HT1080 (cell line): ENCODE measurements at places on chromosomes 11 and 22. TPM values are rescaled to one million over a fixed set of nuclear protein-coding genes. Genes with fewer than 3 reads are reported as not detected.

GRCh38 chr11:46237248-46238077 is 40.0 kb upstream of the CREB3L1 start:
- peak; percentile 96 for DNase-seq

- DNase-seq, result no peak
These were observed 178.2 kb upstream of the CCDC90B start for GRCh38 chr11:83464160-83464944.

- DNase-seq, result no peak
These were observed 689 bp upstream of the TMEM126A start for GRCh38 chr11:85647078-85647477.

GRCh38 chr22:46891382-46891951 is 129.0 kb downstream of the TBC1D22A start:
- DNase-seq, result no peak

DNA sequence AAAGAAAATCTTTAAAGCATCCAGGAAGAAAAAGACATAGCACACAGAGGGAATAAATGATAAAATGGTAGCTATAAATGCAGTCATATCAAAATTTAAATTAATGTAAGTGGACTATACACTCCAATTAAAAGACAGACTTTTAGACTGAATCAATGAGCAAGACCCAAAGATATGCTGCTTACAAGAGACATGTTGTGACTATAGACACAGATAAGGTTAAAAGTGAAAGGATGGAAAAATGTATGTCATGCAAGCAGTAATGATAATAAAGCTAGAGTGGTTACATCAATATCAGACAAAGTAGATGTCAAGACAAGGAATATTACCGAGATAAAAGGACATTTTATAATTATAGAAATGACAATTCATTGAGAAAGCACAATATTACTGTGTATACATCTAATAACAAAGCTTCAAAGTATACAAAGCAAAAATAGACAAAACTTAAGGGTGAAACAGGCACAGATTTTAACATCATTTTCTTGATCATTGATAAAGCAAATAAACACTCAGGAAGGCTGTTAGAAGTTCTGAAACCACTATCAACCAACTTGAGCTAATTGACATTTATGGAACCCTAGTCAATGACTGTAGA is 22.8 kb upstream of the MUC5AC start:
- no peak for DNase-seq

- peak; percentile 6 for DNase-seq
These were observed 816 bp downstream of the PDE3B start for GRCh38 chr11:14644226-14645014.

DNA sequence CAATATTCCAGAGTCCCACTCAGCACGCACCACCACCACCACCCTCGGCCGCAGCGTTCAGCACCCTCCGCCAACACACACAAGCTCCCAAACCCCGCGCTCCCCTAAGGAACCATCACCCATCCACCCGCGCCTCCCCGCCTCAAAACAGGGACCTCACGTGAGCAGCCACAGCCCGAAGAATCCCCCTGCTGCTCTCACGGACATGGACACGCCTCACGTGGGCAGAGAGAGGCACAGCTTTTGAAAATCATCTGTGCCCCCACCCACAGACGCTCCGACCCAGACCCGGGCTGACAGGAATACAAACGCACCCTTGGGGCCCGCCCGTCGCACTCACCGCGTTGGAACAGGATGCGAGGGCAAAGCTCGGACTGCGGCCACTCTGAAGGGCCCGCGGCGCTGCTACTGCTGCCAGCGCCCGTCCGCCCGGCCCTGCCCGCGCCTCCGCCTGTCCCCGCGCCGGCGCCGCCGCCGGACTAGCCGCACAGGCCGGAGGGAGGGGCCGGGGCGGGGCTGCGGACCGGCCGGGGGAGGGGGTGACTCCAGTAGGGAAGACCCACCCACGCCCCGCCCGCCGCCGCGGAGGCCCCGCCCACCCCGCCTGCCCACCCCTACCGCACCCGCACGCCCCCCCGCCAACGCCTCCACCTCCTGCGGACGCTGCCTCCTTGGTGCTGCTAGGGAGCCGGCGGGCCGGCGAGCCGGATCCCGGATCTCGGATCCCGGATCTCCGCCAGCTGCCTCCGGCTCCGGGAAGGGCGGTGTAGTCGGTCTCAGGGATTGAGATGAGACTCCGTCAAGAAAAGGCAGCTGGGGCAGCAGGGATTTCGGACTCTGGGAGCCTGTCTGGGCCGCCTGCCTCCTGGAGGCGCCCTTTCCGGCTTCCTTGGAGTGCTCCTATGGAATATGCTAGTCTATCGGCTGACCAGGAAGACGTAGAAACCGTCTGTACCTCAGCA is at the start of gene TRIM3:
TSS of gene TRIM3 (minus strand) at position 491 of the 962 bp plus-strand sequence. CDS start 8,246 bp downstream, outside the sequence.
- DNase-seq, result peak; percentile 84

DNA sequence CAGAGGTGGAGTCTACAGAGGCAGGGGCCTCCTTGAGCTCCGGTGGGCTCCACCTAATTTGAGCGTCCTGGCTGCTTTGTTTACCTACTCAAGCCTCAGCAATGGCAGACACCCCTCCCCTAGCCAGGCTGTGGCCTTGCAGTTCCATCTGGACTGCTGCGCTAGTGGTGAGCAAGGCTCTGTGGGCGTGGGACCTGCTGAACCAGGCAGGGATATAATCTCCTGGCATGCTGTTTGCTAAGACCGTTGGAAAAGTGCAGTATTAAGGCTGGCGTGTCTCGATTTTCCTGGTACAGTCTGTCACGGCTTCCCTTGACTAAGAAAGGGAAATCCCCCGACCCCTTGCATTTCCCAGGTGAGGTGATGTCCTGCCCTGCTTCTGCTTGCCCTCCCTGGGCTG is 77.7 kb downstream of the GDPD4 start:
- DNase-seq, result no peak

DNA sequence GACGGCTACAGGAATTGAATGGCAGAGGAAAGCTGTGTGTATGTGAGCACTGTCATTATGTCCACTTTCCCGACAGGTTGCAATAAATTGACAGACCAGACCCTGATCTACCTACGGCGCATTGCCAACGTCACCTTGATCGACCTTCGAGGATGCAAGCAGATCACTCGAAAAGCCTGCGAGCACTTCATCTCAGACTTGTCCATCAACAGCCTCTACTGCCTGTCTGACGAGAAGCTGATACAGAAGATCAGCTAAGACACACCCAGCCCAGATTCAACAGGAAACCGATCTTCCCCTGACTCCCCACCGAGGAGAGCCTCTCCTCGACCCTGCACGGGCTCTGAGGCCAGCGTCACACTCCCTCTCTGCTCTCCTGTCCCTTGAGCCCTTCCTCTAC is 11.5 kb upstream of the GRK2 start:
- DNase-seq, result no peak

DNA sequence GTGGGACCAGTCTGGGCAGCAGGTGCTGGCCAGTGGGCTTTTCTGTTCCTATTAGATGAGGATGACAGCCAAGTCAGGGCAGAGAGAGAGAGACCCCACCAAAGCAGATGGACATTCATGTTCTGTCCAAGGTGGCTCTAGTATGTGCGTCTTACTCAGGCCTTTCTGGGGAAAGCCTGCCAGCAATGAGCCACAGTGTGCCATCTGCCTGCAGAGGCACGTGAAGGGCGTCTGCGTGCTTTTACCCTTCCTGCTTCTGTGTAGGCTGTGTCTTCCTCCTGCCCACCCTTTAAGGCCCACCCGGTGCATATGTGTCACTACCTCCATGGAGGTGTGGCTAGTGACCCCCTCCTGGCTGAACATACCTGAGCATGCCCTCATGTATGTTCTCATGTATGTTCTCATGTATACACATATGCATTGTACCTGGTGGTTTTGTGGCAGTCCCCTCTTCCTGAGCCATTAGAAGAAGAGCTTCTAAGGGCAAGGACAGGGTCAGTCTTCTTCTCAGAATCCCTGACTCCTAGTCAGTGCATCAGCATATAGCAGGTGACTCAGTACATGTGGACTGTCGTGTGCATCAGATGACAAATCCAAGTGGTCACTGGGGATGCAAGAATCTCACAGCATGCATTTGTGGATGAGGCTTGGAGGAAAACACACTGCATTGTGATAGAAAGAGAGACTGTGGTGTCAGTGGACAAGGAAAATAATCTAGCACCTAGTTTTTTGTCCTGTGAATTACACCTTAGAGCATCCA is 90.4 kb upstream of the YWHAH start:
- DNase-seq, result no peak

GRCh38 chr11:115665958-115666357 is 161.7 kb upstream of the CADM1 start:
- no peak for DNase-seq

- DNase-seq, result no peak
These were observed 34.1 kb downstream of the CD44 start for GRCh38 chr11:35173011-35173511.

DNA sequence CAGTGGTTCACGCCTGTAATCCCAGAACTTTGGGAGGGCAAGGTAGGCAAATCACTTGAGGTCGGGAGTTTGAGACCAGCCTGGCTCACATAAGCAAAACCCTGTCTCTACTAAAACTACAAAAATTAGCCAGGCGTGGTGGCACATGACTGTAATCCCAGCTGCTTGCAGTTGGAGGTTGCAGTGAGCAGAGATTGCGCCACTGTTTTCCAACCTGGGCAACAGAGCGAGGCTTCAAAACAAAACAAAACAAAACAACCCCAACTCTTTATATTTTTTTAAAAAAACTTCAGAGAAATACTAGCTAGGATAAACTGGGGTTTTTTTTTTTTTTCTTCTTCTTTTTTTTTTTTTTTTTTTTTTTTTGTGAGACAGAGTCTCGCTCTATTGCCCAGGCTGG is 31.8 kb upstream of the RAPSN start:
- DNase-seq, result no peak

GRCh38 chr22:48858121-48858520 is 969.6 kb downstream of the BRD1 start:
- no peak for DNase-seq

The IL17REL gene
- total RNA-seq, result not detected in 2 replicates

The RBMXL2 gene
- total RNA-seq, result not detected in 2 replicates

The APOA4 gene
- not detected in 2 replicates for total RNA-seq

The SCUBE1 gene
- total RNA-seq, result 0.10 TPM in 1 of 2 replicates, not detected in the other

The VSIG10L2 gene
- not detected in 2 replicates for total RNA-seq

The UCP2 gene
- total RNA-seq, result not detected in 2 replicates

The SMTNL1 gene
- not detected in 2 replicates for total RNA-seq

The CALCA gene
- not detected in 2 replicates for total RNA-seq

The ABCC8 gene
- not detected in 2 replicates for total RNA-seq
